HEK293T (cell line): ENCODE measurements at places on chromosomes 4 and X.

DNA sequence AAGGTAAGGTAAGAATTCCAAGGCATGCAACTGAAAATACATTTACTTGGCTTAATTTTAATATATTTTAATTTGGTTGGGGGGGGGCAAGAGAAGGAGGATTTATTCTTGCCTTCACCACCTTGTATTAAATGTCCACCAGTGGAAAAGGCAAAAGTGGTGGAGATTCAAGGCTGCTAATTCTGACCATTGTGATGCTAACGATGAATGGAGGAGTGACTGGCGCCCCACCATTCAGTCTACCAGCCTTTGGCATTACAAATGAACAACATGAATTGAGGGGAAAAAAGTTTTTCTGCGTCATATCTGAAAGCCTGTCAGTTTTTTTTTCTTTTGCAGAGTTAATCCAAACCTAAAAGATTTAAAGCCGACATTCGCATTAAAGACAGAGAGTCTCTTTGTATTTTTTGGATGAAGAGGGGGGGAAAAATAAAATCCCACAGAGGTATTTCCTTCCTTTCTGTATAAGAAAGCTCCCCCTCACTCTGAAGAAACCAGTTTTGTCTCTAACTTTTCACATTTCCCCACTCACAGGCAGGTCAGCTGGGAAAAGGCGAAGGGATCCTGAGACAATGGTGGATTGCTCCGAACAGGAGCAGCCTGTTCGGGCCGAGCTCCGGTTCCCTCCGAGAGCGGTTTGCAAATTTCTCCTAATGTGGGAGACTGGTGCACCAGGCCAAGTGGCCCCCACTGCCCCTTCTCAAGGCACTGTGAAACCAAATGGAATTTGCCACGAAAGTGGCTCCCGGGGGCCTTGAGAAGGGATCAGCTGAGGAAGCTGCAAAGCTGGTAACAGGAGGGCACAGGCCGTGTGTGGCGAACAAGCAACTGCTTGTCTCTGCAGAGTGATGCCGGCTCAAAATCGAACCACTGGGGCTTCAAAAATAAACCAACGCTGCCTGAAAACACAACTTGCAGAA lies 28.1 kb downstream of the SHISA3 start:
- no peak for DNase-seq

DNA sequence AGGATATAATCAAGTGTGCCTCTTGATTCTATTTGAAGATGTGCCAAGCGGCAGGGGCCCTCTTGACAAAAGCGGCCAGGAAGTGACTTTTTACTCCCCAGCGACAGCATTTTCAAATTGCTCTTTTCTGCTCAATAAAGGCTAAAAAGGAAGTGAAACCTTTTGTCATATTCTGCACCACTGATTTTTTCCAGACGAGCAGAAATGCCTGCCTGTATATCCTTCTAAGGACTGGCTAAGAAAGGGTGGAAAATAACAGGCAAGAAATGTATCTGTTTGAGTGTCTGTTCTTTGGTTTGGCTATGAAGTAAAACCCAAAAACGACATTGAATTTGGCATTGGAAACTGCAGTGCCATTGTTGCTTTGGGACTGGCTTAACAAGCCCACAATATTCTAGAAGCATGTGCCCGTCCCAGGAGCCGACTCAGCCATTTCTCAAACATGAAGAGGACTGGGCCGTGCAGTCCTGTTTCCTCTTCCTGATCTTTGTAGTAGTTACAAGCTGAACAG lies 25.4 kb downstream of the TMSB4X start:
- no peak for DNase-seq

DNA sequence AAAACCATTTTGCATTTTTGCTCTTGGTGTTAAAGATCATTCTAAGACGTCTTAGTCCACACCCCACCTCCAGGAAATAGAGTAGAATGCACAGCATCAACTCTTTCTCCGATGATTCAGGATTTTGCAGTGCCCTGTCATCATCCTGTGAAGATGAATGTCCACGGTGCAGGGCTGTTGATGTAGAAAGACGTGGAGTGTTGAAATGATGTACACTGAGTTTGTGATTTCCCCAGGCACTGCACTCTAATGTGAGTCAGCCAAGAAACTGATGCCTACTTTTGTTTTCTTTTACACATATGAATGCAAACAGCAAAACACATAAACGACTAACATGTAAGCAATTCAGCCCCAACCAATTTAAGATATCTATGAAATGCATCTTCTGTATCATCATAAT lies 10.5 kb downstream of the LGI2 start:
- DNase-seq = no peak

DNA sequence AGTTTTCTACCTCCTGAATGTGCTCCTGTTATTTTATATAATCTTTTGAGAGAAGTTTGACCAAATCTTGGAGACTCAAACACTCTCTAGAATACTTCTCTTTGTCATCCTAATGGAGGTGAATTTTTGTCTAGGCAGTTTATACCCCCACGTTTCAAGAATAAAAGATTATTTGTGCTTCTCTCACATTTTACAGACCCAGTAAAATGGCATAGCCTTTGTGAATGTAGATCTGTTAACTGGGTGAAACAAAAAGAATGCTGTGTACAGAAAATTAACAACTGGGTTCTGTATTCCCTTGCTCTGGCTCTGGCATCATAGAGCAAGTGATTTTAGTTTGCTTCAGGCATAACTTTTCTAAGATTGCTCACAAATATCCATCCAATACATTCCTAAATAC lies 26.1 kb downstream of the GASK1B start:
- DNase-seq = no peak

- no peak for DNase-seq
These were observed 724.8 kb upstream of the FTHL17 start for GRCh38 chrX:31796624-31797023.
